ENCODE measurements at places on chromosomes 13 and 19. TPM values are rescaled to one million over a fixed set of nuclear protein-coding genes. Genes with fewer than 3 reads are reported as not detected.

The CACNA1A gene
- total RNA-seq = 10.1 TPM

The RUBCNL gene
- 20.0 TPM for total RNA-seq

The ZNF480 gene
- 6.0 TPM for total RNA-seq

The MEIOSIN gene
- total RNA-seq = not detected

The SPATA13 gene
- total RNA-seq = 8.0 TPM

The C19orf12 gene
- 23.1 TPM for total RNA-seq

The OR1I1 gene
- not detected for total RNA-seq

The ZNF547 gene
- total RNA-seq = 3.2 TPM

The PCDH9 gene
- total RNA-seq = 3.6 TPM

The ZNF578 gene
- 3.5 TPM for total RNA-seq

The ICAM4 gene
- 0.75 TPM for total RNA-seq

The UNC13A gene
- total RNA-seq = 0.44 TPM

The LHB gene
- total RNA-seq = not detected

The KCNJ14 gene
- total RNA-seq = 0.37 TPM

The TYROBP gene
- total RNA-seq = not detected

The ODAD3 gene
- 0.37 TPM for total RNA-seq

The NKG7 gene
- not detected for total RNA-seq

The OR7C1 gene
- not detected for total RNA-seq

The LSR gene
- total RNA-seq = 0.37 TPM

The OPA3 gene
- total RNA-seq = 6.0 TPM

The LIM2 gene
- total RNA-seq = not detected

The RFXAP gene
- 2.3 TPM for total RNA-seq

The MARCHF2 gene
- 89.2 TPM for total RNA-seq

The CLDN10 gene
- total RNA-seq = not detected

The LAIR1 gene
- total RNA-seq = not detected

The TUBA3C gene
- not detected for total RNA-seq
